Central memory CD4-positive, alpha-beta T cell (primary cell): ENCODE measurements at places on chromosomes 2 and 18.

DNA sequence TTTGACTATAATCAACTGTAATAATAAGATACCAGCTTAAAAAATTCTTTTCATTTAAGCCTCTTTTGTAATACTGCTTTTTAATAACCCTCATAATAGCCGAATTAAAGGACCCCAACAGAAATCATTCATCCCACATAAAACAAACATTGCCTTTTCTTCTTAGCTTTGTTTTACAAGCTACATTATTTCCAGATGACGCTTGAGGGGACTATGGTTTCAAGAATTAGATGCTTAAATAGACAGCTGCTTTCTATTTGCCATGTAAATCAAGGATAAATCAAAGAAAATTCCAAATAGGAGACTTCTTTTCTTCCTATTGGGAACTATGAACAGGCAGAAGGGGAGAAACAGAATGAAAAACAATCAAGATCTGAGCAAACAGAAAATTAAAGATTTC lies 200.7 kb upstream of the SMAD7 start:
- no peak for DNase-seq

DNA sequence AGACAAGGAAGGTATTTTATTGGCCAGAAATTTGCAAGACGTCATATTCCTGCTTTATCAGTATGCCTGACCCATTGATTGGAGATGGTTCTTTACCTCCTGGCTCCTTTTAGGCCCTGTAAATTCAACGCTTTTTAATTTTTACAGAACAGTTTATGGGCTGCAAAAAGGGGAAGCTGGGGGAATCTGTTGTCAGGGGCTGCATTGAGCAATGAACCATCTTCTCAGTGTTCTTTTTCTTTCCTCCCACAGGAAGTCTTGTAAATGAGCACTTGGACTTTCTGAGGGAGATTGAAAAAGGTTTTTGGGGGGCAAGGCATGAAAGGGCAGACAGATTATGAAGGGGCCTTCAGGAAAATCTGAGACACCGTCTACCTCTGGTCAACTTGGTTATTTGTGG lies 503.6 kb upstream of the TNP1 start:
- DNase-seq: no peak

DNA sequence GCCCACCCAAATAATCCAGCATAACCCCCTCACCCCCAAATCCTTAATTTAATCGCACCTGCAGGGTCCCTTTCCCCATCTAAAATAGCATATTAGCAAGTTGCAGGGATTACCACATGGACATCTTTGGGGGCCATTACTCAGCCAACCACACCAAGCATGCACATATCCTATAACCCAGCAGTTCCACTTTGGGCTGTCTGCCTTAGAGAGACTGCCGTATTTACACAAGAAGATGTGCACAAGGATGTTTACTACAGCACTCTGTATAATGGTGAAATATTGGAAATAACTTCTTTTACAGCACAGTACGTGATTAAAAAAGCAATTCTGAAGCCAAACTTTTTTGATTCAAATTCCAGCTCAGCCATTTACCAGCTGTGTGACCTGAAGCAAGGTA lies 17.3 kb upstream of the LDLRAD4 start:
- no peak for DNase-seq

DNA sequence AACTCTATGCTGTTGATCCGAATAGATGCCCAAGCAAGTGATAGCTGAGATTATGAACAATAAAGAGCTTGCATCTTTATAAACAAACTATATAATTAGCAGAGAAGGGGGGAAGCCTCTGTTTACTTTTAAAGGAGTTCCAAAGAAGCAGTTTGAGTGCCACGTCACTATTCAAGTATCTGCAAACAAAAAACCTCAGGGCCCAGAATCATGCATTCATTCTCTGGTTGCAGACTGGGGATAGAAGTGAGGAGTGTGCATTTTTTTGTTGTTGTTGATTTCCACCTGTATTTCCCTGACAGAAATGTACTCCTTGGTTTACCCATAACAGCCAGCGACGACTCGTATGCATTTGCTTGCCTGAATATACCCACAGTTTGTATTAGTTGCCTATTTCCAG lies 264.3 kb downstream of the PTGR3 start:
- DNase-seq: no peak

DNA sequence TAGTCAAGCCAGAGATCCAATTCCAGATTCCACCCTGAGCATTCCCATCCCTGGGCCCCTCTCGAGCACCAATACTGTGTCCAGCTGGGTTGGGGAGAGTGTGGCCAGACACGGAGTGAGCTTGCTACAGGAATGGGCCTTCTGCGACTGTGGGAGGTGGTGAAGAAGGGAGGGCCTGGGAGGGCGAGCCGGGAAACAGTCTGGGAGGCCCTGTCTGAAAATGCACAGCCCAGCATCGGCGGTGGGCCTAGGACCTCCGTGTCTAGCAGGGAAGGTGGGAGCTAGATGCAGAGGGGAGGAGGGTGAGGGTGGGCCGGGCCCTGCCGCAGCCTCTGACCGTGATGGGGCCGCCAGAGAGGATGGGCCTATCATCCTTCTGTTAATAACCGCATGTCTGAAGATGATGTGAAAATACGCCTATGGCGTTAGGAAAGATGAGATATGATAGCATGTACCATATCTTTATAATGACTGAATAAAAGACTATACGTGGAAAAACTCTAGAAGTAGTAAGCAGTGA lies 1.9 kb upstream of the OTOS start:
- DNase-seq: no peak

DNA sequence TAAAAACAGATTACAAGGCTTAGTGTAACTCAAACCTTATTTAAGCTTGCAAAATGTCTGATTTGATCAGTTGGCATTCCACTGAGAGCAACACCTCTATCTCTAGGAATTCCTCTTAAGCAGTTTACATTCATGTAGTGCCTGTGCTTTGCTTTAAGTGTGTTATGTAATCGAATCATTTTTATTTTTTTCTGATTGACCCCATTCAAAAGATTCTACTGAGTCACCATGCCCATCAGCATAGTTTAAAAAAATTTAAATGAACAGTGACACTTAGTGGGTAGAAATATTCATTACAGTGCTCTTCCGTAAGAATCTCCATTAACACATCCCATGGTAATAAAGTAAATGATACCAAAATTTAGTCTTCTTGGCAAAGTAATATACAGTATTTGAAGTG lies 67.8 kb upstream of the SLC4A10 start:
- DNase-seq: no peak

GRCh38 chr2:67340133-67341011 lies 56.8 kb upstream of the ETAA1 start:
- DNase-seq: no peak

DNA sequence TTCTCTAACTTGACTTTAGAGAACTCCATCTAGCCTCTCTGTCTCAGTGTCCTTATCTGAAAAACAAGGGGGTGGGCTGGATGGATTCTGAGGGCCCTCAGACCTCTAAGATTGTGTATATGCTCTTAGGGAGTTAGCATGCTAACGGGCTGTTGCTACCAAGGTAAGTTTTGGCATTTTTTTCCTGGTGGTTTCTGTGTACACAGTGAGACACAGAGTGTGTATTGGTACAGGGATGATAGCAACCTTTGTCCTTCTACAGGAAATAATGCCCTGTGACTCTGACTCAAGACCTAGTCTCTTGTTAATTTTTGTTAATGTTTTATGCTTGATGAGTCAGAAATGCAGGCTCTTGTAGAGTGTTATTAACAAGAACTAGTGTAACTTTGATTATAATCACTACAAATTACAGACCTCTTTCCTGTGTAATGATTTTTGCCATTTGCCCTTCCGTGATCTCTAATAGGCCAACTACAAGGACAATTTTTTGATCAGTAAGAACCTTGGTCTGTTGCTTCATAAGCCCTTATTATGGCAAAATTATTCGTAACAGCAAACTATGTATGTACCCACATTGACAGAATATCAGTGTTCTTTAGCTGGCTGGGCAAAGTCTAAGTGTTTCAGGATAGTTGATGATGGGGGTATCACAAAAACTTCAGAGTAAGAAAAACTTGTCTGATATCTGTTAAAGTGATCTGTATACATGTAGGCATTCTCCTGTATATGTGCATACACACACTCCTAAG lies 89.7 kb downstream of the SPTBN1 start:
- DNase-seq: no peak

DNA sequence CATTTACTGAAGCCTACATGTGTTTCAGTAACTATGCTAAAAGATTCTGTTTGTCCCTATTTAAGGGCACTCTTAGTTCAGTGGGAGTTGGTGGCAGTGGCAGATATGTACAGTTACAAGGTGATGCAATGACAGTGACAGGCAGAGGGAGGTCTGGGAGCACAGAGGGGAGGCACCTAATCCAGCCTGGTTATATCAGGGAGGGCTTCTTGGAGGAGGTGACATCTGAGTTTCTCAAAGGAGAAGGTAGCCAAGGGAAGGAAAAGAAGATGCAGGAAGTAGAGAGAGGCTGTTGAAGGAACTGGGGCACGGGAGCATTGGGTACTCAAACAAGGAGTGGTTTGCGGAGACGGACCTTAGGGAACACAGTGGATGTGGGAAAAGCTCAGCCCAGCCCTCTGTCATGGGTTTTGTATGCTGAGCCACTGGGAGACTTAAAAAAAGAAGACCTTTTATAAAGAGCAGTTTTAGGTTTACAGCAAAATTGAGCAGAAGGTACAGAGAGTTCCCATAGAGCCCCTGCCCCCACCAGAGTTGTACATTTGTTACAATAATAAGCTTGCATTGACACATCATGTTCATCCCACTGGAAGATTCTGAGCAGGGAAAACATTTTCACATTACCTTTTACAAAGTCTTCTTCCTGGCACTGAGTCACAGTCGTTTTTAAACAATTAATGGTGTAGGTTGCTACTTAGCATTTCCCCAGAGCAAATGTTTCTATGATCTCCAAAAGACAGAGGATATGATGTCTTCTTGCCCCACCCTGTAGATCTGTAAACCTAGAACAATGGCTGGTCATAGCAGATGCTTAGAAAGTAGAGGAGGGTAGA lies 83.0 kb upstream of the TAF1B start:
- DNase-seq: no peak

GRCh38 chr2:142426064-142426463 lies 295.2 kb upstream of the LRP1B start:
- DNase-seq: no peak

DNA sequence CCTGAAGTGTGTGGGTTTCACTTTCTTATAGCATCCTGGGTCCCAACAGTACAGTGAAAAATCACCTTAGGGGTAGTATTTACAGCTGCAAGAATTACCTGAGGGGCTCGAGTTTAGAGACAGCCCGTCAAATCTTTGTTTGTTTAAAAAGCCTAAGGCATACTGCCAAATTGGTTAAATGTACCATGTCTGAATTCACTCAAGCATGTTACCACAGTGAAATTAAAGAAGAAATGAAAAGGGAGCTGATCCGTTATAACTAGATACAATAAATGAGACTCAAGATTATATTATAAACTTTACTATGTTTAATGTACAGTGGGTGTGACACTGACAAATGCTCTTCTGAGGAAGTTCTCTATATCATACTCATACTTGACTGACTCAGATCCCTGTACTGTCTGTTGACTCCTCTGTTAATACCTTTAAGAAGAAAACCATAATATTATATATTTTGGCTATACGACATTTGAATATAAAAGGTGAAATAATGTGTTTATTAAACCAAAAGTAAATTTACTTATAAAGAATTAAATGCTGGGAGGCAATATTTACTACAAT lies 107.3 kb downstream of the TMEFF2 start:
- no peak for DNase-seq

DNA sequence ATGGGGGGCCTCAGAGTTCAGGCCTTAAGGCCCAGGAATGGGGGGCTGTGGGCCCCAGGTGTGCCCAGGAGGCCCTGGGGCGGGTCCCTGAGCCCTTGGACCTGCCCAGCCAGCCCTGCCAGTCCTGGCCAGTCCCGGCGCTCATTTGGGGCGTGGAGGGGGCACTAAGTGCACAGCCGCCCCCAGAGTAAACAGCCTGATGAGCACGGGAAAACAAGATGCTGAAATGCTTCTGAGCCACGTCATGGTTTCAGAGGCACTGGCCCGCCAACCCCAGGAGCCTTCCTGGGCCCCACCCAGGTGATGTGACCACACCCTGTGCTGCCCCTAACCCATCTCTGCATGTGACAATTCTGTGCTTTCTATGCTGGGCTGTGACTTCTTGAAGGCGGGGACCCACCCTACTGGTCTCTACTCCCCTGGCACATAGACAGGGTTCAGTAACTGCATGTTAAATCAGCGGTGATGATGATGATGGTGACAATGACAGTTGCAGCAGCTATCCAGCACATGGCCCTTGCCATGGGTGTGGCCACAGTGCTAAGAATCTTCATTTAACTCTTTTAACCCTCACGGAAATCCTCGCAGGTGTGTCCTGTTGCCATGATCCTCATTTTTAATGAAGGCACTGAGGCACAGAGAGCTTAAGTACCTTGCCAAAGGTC lies 28.1 kb upstream of the ASPRV1 start:
- no peak for DNase-seq

DNA sequence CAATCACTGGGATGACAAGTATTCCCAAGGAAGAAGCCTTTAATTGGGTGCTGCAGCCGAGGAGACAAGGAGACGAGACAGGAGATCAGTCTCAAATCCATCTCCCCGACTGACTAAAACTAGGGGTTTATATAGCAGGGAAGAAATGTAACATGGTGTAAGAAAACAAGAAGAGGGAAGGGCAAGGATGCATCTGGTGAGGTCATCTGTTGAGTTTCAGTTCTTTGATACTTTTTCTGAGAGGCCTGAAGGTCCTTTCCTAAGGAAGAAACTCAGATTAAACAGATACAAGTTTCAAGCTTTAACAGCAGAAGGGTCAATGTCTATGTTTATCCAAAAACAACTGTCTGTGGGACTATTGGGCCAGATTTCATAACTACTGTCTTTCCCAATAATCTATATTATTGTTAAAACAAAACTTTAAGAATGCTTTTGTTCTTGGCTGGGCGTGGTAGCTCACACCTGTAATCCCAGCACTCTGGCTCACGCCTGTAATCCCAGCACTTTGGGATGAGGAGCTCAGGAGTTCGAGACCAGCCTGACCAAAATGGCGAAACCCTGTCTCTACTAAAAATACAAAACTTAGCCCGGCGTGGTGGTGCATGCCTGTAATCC lies 2.5 kb upstream of the PDCL3 start:
- no peak for DNase-seq

DNA sequence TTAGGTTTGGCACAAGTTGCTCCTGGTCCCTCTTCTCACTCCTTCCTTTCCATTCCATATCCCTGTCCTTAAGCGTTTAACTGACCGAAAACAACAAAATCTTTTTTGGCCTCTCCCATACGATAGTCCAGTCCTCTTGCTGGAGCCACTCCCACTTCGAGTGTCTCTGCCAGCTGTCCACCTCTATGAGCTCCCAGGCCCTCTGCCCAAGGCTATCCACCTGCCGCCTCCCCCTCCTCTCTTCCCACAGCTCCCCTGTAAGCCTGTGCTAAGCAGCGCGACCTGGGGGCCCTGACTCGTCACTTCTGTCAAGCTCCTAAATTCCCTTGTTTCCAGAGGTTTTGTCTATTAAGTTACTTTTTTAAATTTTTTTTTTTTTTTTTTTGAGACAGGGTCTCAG lies 47.0 kb upstream of the FOSL2 start:
- DNase-seq: no peak

DNA sequence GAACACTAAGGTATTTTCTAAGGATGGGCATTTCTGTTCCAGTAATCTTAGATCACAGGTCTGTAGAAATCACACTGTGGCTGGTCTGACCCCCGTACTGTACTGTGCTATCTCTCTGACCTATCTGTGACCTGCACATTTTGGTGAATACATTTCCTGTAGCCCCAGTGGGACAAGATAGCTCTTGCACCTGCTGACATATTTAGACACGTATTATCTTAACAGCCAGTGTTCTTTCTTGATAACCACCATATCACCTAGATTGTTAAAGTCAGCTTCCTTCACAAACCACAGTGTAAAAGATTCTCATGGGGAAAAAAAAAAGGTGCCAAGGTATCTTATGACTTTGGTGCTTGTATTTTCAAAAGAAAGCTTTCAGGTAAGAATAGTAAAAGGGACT lies 39.8 kb upstream of the TMEM247 start:
- peak; percentile 65 for DNase-seq

GRCh38 chr18:70195014-70195614 lies 10.4 kb downstream of the RTTN start:
- DNase-seq: no peak
